C1 segment of cervical spinal cord (tissue), 14 donors: ENCODE measurements at places on chromosomes 11 and 22.

DNA sequence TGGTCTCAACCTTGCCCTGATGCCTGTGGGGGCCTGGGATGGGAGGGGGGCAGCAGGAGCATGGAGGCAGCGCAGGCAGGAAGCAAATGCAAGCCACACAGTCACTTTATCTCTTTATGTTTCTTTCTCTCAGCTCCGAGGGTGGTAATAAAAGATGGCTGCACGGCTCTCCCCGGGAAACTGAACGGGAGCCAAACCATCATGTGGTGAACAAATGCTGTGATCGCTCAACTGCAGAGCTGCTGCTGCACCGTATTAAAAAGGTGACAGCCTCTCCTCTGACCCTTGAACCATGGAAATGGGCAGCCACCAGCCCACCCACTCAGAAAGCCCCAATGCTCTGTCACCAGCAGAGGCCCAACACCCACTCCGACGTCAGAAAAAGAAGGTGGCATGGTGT, 110.0 kb downstream of the TIMP3 start:
- DNase-seq = no peak

DNA sequence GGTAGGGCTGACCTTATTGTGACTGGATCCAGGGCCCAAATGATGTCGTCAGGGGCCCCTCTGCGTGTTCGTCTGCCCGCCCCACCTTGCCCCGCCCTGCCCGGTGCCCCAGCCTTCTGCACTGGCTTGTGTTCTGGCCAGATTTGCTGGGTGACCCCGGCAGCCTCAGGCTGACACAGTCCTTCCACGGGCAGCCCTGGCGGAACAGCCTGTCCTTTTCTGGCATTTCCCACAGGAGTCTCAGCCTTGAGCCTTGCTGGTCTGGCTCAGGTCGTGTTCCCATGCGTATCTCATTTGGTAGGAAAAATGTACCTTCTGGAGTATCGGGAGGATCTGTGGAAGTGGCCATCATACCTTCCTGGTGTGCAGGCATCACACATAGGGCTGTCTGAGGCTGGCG, 31.0 kb downstream of the IGHMBP2 start:
- DNase-seq = no peak

DNA sequence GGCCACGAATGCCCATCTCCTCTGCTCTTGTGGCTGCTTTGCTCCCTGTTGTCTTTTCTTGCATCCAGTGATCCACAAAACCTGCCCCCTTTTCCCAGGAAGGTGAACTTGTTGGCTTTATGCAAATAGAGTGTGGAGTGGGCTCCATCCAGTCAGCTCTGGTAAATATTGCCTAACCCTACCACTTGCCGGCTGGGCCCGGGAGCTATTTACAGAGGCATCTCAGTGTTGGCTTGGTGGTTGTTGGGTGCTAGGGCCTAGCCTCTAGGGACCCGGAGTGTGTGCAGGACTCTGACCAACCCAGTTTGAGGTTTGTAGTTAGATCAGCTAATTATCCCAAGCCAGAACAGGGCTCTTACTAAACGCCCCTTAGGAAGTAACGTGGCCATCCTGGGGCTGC, 40.8 kb upstream of the TLCD5 start:
- DNase-seq = no peak

DNA sequence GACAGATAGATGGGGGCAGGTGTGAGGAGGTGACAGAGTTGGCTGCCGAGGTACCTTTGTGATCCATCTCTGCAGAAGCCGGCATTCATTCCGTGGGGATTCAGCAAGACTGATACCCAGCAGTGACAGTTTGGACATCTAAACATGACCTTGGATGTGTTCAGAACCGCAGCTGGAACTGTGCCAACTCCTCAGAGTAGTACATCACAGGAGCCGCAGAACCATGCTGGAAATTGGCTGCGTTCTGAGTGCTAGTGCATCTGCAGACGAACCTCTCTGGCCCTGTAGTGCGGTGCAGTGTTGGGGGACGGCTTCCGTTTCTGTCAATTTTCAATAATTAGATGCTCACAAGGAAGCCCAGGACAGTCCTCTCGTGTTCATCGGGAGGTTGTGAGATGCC, 772.1 kb downstream of the NTM start:
- DNase-seq = no peak

DNA sequence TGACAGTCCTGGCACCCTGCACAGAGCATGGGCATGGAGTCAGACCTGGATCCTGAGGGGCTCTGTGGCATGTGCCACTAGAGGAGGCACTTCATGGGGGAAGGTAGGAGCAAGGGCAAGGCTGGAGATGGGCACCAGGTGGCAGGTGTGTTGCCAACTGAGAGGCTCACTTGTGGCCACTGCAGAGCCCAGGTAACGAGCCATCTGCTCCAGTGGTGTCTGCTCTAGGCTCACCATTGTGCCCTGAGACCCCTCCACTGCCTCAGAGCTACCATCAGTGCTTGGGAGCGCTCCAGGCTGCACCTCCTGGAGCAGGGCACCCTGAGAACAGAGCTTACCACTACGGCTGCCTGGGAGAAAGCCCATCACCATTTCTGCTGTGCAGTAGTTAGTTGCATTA, 1.3 kb upstream of the ZDHHC8 start:
- no peak for DNase-seq

- DNase-seq = no peak
Observed at GRCh38 chr22:17985606-17986005, 38.8 kb downstream of the MICAL3 start.

DNA sequence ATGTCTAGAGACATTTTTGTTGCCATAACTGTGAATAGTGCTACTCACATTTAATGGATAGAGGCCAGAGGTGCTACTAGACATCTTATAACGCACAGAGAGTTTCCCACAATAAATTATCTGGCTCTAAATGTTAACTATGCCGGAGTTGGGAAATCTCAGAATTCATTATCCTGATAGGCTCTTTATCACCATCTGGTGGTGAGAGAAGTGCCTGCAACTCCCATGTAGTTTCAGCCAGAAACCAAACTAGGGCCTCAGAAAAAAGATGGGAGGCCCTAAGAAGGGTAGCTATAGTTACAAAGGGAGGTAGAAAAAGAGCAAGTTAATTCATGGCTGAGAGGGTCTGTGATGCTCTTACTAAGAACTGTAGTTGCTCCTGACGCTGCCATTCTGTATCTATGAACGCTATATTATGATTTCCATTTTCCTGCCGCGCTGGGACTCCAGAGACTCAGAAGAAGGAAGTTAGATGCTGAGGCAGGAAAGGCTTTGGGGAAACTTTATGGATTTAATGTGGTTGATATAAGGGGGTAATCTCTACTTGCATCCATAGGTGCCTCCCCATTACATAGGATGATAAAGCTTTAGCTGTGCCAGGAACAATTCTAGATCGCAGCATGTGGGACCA, 22.9 kb upstream of the MRPL17 start:
- no peak for DNase-seq

DNA sequence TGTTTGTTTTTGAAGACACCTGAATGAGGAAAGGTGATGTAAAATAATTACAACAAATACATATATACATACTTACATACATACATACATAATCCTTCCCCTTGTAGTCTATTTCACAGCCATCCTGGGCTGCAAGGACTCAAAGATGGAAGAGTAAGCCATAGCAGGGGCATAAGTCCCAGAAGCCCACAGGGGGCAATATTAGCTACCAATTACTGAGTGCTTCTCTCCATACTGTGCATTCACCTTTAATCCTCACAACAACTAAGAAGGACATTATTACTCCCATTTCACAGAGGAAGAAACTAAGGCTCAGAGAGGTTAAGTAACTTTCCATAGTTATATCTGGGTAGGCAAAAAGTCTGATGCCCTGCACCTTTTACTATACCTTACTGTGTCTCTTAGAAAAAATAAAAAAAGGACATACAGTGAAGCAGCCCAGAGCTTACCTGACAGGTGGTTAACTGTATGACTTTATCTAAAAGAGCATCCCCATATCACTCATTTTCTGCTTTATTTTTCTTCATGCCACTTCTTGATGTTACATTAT, 2.7 kb downstream of the SERGEF start:
- DNase-seq = no peak

GRCh38 chr11:108568195-108568858, 25.2 kb downstream of the EXPH5 start:
- DNase-seq = peak; percentile 13

- DNase-seq = peak; percentile 19
Observed at GRCh38 chr11:95296621-95297025, 65.6 kb upstream of the SESN3 start.
